ENCODE measurements at places on chromosomes 11 and 22.

GRCh38 chr22:22369964-22370270 is 125.3 kb downstream of the VPREB1 start:
- no peak for DNase-seq

GRCh38 chr11:74462009-74462408 is 5.3 kb downstream of the KCNE3 start:
- DNase-seq, result no peak

DNA sequence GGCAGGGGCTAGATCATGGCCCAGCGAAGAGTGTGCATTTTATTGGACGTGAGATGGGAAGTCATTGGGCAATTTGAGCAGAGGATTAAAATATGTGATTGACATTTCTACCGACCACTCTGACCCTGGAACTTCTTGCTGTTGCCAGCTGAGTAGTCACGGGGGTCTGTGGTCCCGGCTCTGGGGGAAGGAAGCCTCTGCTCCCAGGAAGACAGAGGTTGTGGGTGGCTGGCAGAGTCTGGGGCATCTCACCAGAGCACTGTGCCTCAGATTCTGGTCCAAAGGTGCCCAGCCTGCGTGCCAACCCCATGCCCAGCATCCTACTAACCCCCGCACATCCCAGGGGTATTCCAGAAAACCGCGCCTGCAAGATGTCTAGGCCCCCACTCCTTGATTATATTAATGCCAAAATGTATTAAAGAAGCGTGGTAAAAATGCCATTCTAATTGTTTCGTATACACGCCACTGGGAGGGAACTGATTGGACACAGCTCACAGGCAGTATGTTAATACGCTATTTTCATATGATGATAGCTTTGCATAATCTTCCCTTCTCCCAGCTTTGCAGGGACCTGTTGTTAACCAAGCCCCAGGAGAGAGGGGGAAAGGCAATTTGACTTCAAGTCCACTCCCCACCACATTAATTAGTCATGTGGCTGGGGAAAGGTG is 25.3 kb upstream of the LMO1 start:
- no peak for DNase-seq

GRCh38 chr11:65206441-65206841 is 24.7 kb downstream of the CAPN1 start:
- DNase-seq, result no peak

DNA sequence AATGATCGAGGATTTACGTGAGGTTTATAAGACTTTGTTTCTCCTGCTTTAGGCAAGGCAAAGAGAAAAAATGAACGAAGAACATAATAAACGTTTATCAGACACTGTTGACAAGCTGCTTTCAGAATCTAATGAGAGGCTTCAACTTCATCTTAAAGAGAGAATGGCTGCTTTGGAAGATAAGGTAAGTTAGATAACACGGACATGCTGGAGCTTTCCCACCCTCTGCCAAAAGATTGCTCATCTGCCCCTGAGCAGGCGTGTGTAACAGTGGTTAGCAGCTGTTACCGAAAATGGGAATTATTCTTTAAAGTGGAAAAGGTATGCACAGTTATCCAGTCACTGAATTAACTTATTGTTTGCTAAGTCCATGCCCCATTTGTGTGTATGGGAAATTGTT is 62.8 kb upstream of the CTTN start:
- no peak for DNase-seq

GRCh38 chr22:36762687-36763260 is 13.1 kb downstream of the IFT27 start:
- DNase-seq, result no peak

Measured in CD4-positive, alpha-beta T cell treated with Interleukin-6 at 100 ng/mL for 8 hours (primary cell).